ENCODE measurements at places on chromosomes 13 and 19. TPM values are rescaled to one million over a fixed set of nuclear protein-coding genes. Genes with fewer than 3 reads are reported as not detected.

Gene TEKTIP1
- 5.3 TPM for total RNA-seq

Gene CYP4F22
- total RNA-seq, result 28.9 TPM

Gene APLP1
- total RNA-seq, result 38.0 TPM

Gene RXFP2
- not detected for total RNA-seq

Gene PCSK4
- 22.9 TPM for total RNA-seq

Gene PSPN
- 2.2 TPM for total RNA-seq

Gene NOTCH3
- 31.8 TPM for total RNA-seq

Gene DAND5
- total RNA-seq, result 1.8 TPM

Gene ZNF230
- 2.6 TPM for total RNA-seq

Gene UGGT2
- total RNA-seq, result 21.1 TPM

Gene F2RL3
- 0.36 TPM for total RNA-seq

GRCh38 chr13:53237696-53238095 is 209.1 kb downstream of the OLFM4 start:
- DNase-seq, result no peak

DNA sequence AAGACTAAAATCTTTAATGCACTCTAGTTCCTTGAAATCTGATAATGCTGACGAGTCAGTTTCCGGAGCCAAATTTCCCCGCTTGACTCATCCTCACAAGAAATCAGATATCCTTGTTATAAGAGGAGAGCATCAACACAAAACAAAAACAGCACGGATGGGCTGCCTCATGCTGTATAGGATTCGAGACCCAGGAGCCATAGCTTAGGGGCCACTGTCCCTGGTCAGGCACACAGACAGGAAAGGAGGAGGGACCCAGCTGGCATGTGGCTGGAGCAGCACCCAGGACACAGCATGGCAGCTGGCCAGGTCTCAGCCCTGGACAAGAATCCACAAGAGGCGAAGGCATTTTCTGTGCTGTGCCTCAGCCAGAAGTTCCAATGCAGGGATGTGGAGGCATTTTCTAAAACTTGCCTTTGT is 110.2 kb upstream of the SPATA13 start:
- peak; percentile 47 for DNase-seq

DNA sequence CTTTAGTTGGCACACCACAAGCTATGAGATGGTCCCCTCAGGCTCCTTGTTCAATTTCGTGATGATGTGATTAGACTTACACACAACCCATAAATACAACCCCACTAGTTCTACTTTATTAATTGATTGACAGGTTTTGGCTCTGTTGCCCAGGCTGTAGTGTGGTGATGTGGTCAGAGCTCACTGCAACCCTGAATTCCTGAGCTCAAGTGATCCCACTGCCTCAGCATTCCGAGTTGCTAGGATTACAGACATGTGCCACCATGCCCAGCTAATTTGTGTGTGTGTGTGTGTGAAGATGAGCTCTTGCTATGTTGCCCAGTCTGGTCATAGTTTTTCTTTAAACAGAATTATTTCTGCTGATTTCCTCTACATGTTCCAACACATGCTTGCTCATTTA is 17.5 kb upstream of the HTR2A start:
- DNase-seq, result no peak

- no peak for DNase-seq
Measured at GRCh38 chr13:69603144-69603853, 504.3 kb upstream of the ATXN8OS start.

DNA sequence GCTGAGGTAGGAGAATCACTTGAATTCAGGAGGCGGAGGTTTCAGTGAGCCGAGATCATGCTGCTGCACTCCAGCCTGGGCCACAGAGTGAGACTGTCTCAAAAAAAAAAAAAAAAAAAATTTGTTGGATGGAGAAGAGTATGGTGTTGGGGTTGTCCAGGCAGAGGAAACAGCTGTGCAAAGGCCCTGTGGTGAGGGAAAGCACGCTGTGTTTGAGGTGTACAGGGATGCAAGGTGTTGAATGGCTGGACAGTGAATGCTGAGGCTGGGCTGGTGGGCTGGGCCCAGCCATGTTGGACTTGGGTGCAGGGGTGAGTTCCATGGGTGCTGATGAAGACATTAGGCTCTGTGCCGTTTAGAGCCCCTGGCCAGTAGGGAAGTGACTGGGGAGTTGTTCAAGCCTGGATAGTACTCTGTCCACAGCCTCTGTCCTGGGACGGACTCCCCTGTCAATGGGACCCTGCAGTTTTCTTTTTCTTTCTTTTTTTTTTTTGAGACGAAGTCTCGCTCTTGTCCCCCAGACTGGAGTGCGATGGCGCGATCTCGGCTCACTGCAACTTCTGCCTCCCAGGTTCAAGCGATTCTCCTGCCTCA is 18.6 kb downstream of the PRR12 start:
- DNase-seq, result no peak

DNA sequence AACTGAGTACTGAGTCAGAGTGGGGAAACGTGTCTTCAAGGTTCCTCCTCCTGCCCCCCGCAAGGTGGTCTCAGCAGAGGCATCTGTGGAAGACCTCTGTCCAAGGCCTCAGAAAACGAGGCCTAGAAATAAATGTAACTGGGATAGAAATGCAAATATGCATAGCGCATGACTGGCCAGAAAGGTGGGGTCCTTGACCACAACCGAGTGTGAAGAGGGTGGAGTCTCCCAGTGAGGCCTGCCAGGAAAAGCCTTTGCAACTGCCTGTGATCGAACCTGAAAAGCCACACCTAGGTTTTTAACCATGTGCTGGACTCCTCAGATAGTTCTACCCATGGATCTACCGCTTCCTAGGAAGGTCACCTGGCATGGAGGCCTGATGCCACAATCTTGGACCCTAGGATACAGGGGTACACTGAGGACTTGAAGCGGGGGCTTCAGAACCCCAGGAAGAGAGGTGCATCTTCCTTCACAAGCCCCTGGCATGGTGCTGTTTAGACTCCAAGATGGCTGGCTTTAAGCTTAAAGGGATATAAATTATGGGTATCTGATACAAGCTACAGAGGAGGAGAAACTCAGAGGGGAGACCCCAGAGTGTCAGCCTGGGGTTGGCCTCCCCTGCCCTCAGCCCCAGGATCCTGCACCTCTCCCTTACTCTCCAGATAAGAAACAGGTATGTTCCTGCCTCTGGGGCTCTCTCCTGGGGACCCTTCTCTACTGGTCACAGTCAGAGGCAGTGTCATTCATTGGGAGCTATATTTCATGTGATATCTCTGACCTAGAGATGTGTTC is 18.3 kb upstream of the SIGLEC6 start:
- no peak for DNase-seq

GRCh38 chr19:13302526-13303270 is 152.5 kb downstream of the IER2 start:
- no peak for DNase-seq

DNA sequence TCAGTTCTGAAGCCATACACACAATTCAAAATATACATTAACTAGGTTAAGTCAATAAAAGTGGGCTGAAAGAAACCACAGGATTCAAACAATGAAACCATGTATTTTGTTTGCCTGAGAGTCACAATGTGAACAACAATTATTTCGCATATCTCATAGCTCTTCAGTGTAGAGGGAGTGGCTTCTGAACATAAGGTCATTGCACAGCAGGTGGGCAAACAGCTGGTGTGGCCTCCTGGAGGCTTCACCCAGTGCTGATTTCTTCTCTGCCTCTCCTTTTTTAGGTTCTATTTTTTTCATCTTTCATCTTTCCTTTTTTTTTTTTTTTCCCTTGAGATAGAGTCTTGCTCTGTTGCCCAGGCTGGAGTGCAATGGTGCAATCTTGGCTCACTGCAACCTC is 40.4 kb upstream of the ZNF254 start:
- DNase-seq, result no peak

- no peak for DNase-seq
Measured at GRCh38 chr19:51820831-51821446, 26.0 kb downstream of the FPR3 start.

- DNase-seq, result no peak
Measured at GRCh38 chr19:29514525-29515232, 11.1 kb upstream of the VSTM2B start.

GRCh38 chr13:36840718-36841250 is 21.8 kb downstream of the RFXAP start:
- no peak for DNase-seq

DNA sequence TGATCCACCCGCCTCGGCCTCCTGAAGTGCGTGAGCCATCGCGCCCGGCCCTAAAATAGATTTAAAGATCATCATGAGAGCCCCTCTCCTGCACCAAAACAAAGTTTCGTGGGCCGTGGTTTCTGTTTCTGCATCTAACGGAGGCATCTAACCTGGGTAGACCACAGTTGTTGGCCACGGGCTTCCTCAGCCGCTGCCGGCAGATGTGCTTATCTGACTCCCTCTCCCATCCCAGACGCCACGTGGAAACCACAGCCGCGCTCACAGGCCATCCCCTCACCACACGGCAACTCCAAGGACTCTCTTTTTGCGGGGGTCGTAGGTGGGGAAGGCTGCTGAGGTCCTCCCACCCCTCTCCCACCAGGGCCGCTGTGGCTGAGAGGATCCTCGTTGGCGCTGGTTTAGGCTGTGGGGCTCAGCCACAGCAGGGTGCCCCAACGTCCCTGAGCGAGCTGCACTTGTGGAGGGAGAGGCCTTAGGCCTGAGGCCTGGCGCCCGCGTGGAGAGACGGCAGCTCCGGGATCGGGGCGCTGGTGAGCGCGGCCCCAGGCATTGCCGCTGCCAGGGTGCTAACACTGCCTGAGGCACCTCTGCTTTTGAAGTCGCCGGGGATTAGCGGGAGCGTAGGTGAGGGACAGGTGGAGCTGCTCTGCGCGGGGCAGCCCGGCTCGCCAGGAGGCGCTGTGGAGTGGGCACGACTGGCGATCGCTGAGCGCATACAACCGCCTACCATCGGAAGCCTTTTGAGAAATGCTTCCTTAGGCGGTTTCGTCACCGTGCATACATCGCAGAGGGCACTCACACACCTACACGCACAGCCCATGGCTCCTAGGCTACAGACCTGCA is 8.9 kb downstream of the ZSCAN1 start:
- no peak for DNase-seq
